Stimulated activated CD4-positive, alpha-beta T cell treated with anti-CD3 and anti-CD28 coated beads, TNF-alpha, amount 100 ng/mL, for 1 hour (primary cell): ENCODE measurements at places on chromosomes 2 and 18.

- DNase-seq = no peak
These were observed 8.2 kb downstream of the FBXO15 start for GRCh38 chr18:74139411-74139810.

- DNase-seq = no peak
These were observed 22.2 kb upstream of the STK25 start for GRCh38 chr2:241530571-241530970.

DNA sequence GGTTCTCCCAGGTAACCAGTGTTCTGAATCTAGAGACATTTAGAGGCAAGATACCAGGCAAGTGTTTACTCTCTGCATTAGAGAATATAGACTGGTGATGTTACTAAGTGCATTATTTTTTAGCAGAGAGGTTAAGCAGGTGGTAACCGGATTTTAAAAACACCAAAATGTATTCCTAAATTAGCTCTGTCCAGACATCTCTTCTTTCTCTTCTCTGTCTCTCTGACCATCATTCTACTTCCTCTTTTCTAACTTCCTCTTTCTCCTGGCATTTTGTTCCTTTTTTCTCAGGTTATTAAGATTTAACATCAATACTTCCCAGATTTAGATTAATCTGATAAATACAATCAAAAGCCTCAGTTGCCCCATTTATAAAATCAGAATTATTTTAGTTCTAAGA is 31.7 kb upstream of the DYNC1I2 start:
- DNase-seq = no peak

GRCh38 chr2:43791035-43791765 is 17.4 kb downstream of the DYNC2LI1 start:
- no peak for DNase-seq

GRCh38 chr2:166485558-166486178 is 8.4 kb downstream of the SCN7A start:
- DNase-seq = no peak

DNA sequence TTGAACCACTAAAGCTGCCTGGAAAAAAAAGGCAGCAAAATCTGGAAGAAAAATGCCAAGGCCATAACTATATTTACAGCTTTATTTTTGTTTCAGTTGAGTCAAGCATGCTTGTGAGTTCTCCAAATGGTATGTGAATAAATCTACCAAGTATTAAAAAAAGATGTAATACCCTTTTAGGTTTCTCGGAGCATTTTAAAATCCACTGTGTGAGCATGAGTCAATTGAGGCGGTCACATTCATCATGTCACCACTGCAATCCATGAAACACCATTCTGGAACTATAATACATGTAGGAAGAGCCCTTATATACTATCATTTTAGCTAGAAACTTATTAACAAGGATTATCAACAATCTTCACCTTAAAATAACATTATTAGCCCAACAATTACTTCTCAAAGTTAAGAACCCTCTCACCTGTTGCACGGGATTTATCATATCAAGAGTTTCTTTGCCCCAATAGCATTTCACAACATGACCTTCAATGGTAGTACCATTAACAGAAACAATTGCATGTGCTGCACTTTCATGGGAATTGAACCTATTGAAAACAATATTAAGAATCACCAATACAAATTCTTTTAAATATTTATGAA is 24.2 kb upstream of the C2orf42 start:
- DNase-seq = no peak

GRCh38 chr2:128783896-128784295 is 465.2 kb upstream of the HS6ST1 start:
- DNase-seq = no peak

- no peak for DNase-seq
These were observed 46.7 kb downstream of the NBEAL1 start for GRCh38 chr2:203061346-203061745.

DNA sequence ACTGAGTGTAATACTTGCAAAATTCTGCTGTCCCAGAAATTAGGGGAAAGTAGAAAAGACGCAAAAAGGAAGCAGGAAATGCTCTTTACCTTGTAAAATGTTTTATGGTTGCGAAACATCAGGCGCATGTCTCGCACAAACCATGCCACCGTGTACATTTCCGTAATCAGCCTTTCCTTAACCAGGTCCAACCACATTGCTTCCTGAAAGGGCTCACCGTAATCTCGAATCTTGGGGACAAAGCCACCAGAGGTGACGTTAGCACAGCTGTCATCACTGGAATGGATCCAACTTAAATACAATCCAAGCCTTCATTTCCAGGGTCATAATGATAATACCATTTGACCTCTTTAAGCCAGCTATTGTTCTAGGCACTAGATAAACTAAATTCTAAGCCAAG is 49.3 kb downstream of the SP110 start:
- no peak for DNase-seq
